Caki2 (cell line): ENCODE measurements at places on chromosomes 2 and 18.

- no peak for DNase-seq
These were observed at the start of gene WNT6 for GRCh38 chr2:218859556-218859987. WNT6 (plus strand) TSS chr2:218859805; CDS start chr2:218860038, 233 bp downstream.

- no peak for DNase-seq
These were observed 68.9 kb upstream of the CNGA3 start for GRCh38 chr2:98277162-98277859.

GRCh38 chr18:54020966-54021365 lies 203.5 kb downstream of the MBD2 start:
- no peak for DNase-seq

DNA sequence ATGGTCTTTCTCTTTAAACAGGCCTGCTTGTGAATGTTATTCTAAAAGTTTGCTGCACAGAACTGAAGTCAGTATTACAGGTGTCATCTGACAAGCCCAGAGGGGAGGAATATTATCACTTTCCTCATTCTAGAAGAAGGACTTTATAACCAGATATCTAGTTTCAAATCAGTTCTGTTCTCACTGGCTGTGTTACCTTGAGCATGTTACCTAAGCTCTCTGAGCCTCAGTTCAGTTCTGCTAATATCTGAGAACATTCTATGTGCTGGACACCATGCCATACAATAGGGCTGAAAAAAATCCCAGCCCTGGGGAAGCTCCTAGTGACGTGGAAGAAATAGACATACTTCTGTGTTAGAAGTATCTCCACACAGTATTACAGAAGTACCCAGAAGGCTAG lies 27.9 kb downstream of the MAPRE3 start:
- no peak for DNase-seq

GRCh38 chr2:239538357-239539052 lies 137.7 kb upstream of the HDAC4 start:
- no peak for DNase-seq

GRCh38 chr2:187918996-187919821 lies 365.0 kb upstream of the TFPI start:
- no peak for DNase-seq

GRCh38 chr2:52454962-52455361 lies 1312.6 kb upstream of the CHAC2 start:
- DNase-seq: no peak

GRCh38 chr18:75067996-75068645 lies 140.8 kb downstream of the PTGR3 start:
- no peak for DNase-seq

DNA sequence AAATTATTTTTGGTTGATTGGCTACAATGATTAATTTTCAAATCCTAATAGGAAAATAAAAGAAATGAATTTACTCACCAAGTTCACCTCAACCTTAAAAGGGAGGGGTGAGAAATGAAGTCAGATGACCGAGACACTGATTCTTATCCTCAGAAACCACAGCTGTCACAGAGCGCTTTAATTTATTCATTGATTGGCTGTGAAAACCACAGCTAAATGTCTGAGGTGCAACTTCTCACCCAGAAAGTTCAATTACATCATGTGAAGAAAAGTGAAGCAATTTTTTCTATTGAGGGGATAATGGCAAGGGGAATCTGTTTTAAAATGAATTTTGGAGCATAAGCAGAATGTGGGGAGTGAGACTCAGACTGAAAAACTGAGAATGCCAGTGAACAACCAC lies 128.4 kb downstream of the RNF152 start:
- no peak for DNase-seq

- DNase-seq: no peak
These were observed 107.3 kb upstream of the ZFP36L2 start for GRCh38 chr2:43333656-43334144.
